RPMI7951 (cell line): ENCODE measurements at places on chromosomes 7 and 10. TPM values are rescaled to one million over a fixed set of nuclear protein-coding genes. Genes with fewer than 3 reads are reported as not detected.
A peak's percentile ranks its signal among the peaks of the same experiment; 100 is the strongest.

The GIMAP7 gene
- total RNA-seq: not detected in 2 replicates

The IL15RA gene
- total RNA-seq: 15.3 and 18.5 TPM in 2 replicates

The LRRTM3 gene
- not detected in 2 replicates for total RNA-seq

The FAM171A1 gene
- total RNA-seq: 3.5 and 3.6 TPM in 2 replicates

The IDE gene
- 11.2 and 13.9 TPM in 2 replicates for total RNA-seq

The KBTBD2 gene
- total RNA-seq: 69.5 and 72.8 TPM in 2 replicates

The EPO gene
- total RNA-seq: not detected in 2 replicates

The METTL27 gene
- total RNA-seq: 0.12 and 0.29 TPM in 2 replicates

The CFAP46 gene
- total RNA-seq: not detected in 2 replicates

The ZNF32 gene
- total RNA-seq: 21.0 and 23.8 TPM in 2 replicates

The CRTAC1 gene
- total RNA-seq: not detected in 2 replicates

The RARRES2 gene
- total RNA-seq: 1.4 TPM in 1 of 2 replicates, not detected in the other

The TEX36 gene
- not detected in 2 replicates for total RNA-seq

DNA sequence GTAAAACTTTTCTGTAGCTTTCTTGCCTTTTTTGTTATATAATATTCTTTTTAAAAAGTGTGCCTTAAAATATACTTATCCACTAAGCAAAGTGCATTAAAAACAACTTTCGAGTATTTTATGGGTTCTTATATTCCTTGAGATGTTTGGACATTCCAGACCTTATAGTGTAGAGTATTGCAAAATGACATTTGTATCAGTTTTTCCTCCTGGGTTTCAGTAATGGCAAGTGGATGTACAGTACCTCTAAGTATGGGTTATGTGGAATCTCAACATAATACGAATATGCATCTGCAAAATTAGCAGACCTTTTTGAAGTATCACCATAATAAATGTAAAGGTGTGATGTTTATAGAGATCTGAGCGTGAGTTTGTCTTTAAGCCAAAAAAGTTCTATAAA, 2.7 kb downstream of the CDK13 start:
- no peak for DNase-seq

GRCh38 chr10:126690534-126690933, 20.0 kb upstream of the C10orf90 start:
- no peak for DNase-seq

- no peak for DNase-seq
Measured at GRCh38 chr7:103962070-103962469, 27.4 kb downstream of the RELN start.

GRCh38 chr7:38413784-38414183, 140.3 kb upstream of the TARP start:
- no peak for DNase-seq

DNA sequence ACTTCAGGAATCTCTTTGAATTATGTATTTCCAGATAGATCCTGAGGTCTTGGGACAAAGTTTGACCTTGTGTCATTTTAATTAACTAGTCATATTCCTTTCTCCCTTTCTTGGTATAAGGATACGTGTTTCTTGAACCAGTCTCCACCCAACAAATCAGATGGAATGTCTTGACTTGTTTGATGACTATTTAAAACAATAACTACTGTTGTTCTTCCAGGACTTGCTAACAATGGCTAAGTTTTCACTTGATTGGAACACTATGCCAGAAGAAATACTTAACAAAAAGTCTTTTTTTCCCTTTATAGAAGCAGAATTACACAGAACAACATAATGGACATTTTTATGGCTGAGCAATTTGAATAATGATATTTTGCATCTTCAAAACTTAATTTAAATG, 43.0 kb upstream of the WIPF3 start:
- DNase-seq: no peak

DNA sequence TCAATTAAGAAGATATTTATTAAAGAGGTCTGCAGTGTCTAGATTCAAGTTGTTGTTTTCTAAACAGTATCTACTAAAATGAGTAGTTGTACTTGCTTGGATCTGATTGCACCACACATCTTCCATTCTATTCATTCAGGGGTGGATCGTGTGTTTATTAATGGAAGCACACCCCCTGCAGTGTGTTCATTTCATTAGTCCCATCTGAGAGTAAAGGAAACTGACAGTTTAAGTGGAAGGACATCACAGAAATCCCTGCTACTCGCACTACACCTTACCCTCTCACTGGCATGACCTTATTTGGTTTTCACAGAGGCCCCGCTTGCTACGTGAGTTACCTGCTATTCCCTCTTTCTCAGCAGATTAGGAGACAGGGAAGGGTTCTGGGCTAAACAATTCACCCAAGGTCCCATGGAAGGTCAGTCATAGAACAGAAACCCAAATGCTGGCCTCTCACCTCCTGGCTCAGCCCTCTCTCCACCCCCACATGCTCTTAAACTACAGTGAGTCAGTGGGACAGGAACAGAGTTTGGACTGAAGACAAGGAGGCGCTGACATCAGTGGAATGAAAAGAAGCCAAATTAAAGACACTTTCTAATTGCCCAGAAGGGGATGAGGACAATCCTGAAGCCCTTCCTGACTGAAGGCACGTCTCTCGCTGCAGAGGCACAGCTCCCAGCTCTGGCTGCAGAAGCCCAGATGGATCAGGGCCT, 369.2 kb upstream of the NRP1 start:
- peak; percentile 92 for DNase-seq

GRCh38 chr10:110613996-110614495, 30.1 kb upstream of the RBM20 start:
- DNase-seq: no peak

DNA sequence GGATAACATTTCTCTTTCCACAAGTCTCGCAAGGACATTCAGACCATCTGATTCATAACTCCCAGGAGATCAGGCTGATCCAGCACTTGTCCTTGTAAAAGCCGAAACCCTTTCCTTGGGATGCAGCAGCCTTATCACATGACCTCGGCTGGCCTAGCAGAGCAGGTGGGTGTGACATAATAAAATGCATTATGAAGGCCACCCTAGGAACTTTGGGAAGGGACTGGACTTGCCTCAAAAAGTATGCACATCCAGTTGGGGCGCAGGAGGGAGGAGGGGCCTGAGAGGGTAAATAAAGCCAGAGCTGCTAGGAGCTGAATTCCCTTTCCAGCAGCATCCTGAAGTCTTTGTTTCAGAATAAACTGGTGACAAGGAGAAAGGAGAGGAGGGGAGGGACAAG, 260.8 kb downstream of the SNX13 start:
- peak; percentile 67 for DNase-seq

DNA sequence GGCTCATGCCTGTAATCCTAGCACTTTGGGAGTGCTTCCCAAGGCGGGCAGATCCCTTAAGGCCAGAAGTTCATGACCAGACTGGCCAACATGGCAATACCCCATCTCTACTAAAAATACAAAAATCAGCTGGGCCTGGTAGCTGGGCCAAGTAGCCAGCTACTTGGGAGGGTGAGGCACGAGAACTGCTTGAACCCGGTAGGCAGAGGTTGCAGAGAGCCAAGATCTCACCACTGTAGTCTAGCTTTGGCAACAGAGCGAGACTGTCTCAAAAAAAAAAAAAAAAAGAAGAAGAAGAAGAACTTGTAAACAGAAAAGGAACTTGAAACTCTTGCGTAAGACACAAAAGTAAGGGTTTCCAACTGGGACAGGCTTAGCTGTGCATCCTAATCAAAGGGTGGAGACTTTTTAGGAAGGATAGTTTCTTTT, 5.6 kb upstream of the IFIT2 start:
- DNase-seq: no peak

GRCh38 chr10:15238555-15239335, 70.3 kb upstream of the NMT2 start:
- peak; percentile 54 for DNase-seq

- DNase-seq: no peak
Measured at GRCh38 chr7:20208651-20209307, 8.4 kb downstream of the MACC1 start.

DNA sequence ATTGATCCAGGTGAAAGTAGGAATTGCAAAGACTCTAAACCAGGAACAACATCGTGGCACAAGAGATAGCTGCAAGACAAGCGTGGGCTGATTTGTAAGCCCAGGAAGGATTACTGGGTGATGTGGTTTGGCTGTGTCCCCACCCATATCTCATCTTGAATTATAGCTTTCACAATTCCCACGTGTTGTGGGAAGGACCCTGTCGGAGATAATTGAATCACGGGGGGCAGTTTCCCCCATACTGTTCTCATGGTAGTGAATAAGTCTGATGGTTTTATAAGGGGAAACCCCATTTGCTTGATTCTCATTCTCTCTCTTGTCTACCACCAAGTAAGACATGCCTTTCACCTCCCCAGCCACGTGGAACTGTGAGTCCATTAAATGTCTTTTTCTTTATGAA, 59.5 kb downstream of the ST8SIA6 start:
- DNase-seq: no peak

GRCh38 chr10:133271521-133272300, 5.0 kb downstream of the ADAM8 start:
- no peak for DNase-seq

- DNase-seq: no peak
Measured at GRCh38 chr10:100811752-100812750, 66.7 kb downstream of the PAX2 start.

DNA sequence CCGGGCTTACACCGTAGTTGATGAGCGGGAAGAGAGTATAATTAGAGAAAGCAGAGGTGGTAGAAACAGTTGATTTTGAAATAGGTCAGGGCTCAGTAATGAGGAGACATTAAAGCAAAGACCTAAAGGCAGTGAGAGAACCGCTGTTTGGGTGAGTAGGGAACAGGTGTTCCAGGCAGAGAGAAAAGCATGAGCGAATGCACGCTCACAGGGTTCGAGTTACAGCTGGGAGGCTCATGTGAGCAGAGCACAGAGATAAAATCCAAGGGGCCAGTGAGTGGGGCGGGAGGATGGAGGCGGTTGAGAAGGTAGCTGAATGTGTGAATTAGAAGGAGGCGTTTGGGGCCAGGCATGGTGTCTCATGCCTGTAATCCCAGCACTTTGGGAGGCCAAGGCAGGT, 39.9 kb downstream of the APBB1IP start:
- DNase-seq: no peak

DNA sequence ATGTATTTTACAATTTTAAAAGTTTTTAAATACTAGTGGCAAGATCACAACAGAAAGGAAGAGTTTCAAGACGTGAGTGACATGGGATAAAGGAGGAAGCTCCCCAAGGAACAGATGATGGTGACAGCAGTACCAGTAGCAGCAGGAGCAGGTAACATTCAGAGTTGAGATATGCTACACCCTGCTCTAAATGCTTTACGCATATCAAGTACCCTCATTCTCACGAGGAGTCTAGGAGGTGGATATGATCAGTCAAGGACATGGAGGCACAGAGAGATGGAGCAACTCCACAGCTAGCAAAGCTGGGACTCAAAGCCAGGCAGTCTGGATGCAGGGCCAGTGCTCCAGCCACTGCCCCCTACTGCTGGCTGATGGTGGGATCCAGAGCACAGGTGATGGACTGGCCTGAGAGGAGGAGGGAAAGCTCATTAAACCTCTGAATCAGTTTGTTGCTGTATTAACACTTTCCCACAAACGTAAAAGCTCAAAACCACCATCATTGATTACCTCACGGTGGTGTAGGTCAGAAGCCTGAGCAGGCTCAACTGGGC, 17.5 kb downstream of the RP9 start:
- DNase-seq: no peak

GRCh38 chr10:95748349-95748748, 7.6 kb upstream of the ENTPD1 start:
- no peak for DNase-seq

GRCh38 chr7:1807821-1808600, 137.9 kb downstream of the ELFN1 start:
- DNase-seq: no peak

GRCh38 chr7:140383954-140384713, 14.2 kb downstream of the SLC37A3 start:
- no peak for DNase-seq

- no peak for DNase-seq
Measured at GRCh38 chr7:2164646-2165045, 68.1 kb downstream of the MAD1L1 start.

DNA sequence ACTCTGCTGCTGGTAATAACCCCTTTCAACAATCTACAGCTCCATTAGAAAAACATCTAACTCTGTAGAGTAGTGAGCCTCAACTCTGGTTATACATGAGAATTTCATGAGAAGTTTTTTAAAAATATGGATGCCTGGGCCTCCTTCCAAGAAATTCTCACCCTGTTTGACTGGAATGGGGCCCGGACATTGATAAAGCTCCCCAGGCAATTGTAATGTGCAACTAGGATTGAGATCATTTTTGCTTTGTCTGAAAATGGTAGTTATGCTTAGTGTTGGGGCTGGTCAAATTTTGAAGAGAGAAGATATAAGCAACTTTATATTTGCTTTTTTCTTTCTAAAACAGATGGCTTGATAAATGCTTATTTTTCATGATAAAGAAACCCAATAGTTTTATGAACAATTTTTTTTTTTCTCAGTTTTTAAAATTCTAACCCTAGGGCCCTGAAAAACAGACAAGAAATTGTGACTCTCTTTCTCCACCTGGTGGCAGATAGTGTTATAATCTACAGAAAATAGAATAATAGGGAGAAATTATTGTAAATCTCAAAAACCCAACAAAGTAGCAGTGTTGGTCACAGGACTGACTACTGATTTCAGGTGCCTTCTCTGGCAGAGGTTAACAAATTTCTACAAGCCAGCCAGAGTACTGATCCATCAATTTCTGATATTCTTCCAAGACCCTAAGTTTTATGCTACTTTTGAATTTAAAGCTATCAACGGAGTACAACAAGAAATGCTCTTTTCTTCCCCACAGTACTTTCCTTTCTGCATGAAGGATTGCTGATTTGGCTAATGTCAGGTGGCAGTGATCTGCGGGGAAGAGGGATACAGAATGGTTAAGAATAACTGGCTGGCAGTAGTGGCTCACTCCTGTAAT, 174.8 kb downstream of the DKK1 start:
- peak; percentile 34 for DNase-seq

GRCh38 chr7:98355250-98355538, 45.7 kb downstream of the BAIAP2L1 start:
- no peak for DNase-seq

- DNase-seq: no peak
Measured at GRCh38 chr10:29896053-29896452, 163.3 kb downstream of the JCAD start.

DNA sequence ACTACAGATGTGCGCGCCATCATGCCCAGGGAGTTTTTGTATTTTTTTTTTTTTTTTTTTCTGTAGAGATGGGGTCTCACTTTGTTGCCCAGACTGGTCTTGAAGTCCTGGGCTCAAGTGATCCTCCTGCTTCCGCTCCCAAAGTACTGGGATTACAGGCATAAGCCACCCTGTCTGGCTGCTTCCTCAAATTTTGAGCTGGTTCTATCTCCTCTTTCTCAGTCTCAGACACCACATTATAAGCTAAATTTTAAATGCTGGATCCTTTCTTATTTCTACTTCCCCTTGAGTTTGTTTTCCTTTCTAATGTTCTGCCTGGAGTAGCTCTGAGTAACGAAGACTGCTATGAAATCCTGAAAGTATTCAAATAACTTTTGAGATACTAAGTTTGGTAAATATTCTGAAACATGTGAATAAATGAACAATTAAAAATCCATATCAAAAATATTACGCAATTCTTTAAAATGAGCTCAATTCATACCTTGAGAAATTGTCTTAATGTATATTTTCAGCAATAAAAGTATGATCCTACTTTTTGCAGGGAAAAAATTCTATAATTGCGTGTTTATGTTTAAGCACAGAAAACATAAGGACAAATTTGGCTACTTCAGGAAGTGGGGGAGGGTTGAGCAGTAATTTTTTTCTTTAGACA, 15.0 kb downstream of the TCAF1 start:
- DNase-seq: no peak

- peak; percentile 4 for DNase-seq
Measured at GRCh38 chr10:119620241-119621077, 23.7 kb upstream of the TIAL1 start.
